ENCODE measurements at places on chromosomes 6 and 20.

DNA sequence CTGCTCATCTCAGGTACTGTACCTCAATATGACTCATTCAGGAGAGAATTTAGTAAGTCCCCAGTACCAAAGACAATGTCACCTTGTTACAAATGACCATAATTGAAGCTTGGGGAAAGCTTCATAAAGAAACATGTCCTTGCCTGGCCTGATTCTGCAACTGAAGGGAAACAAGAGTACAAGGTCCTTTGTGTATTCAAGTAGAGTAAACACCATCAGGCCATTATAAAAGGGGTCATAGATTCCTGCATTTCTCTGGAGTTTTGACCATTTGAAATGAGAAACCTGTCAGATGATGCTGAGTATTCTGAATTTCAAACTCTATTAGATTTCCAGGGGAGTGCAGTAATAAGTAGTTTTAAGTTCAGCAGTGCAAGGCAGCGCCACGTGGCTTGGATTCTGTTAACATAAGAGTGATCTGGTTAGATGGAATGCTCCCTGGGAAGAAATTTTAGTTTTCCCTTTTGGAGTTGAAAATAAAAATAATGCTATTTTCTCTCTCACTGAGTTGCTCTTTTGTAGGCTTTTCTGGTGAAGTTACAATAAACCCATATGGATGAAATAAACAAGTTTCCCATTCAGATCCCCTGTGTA, 1054.3 kb downstream of the EPHA7 start:
- DNase-seq = no peak

GRCh38 chr6:3118353-3119039, at the start of gene BPHL:
BPHL (plus strand) TSS chr6:3118711; CDS start chr6:3118741, 30 bp downstream.
- DNase-seq = peak; percentile 97

- no peak for DNase-seq
Observed at GRCh38 chr6:29797135-29797534, 30.5 kb upstream of the HLA-G start.

GRCh38 chr6:150710236-150710635, 110.6 kb downstream of the PLEKHG1 start:
- no peak for DNase-seq

- no peak for DNase-seq
Observed at GRCh38 chr6:147734151-147734550, 225.7 kb downstream of the SAMD5 start.

DNA sequence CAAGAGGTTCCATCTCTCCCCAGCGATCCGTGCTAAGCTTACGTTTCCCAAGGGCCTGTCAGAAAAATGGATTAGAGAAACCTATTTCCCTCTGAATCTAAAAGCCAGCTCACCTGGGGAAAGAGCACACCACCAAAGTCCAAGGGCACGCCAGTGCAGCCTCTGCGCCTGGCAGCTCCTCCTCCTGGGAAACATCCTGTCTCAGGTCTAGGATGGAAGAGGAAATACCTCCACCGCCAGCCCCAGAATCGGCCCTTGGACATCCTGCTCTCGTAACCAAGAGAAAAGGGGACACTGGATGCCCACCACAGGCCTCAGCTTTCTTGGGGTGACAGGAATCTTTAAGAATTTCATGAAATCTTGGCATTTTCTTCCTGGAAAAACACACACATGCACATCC, 18.7 kb downstream of the RAMACL start:
- DNase-seq = no peak

GRCh38 chr6:113120582-113121285, 736.4 kb upstream of the MARCKS start:
- DNase-seq = no peak

DNA sequence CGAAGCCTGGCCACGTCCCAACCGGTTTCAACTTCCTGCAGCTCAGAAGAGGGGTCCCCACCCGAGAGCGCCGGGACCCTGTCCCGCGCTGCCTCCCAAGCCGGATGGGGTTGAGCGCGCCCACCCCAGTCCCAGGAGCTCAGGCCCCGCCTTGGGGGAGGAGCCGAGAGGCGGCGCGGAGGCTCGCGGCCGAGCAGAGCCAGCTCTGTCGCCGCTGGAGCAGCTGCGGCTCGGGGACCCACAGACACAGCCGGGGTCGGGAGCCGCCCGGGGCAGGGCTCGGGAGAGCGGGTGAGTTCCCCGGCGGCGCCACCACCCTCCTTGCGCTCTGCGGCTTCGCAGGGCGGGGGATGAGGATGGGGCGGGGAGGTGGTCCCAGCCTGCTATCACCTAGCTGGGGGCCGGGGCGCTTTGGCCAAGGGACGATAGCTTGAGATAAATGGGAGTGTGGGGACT, at the start of gene PPP1R16B:
Gene PPP1R16B (plus strand): TSS at position 196 of the 456 bp plus-strand sequence. CDS start 30,229 bp downstream, outside the sequence.
- DNase-seq = peak; percentile 42

GRCh38 chr6:5786969-5787720, 219.6 kb downstream of the NRN1 start:
- no peak for DNase-seq

DNA sequence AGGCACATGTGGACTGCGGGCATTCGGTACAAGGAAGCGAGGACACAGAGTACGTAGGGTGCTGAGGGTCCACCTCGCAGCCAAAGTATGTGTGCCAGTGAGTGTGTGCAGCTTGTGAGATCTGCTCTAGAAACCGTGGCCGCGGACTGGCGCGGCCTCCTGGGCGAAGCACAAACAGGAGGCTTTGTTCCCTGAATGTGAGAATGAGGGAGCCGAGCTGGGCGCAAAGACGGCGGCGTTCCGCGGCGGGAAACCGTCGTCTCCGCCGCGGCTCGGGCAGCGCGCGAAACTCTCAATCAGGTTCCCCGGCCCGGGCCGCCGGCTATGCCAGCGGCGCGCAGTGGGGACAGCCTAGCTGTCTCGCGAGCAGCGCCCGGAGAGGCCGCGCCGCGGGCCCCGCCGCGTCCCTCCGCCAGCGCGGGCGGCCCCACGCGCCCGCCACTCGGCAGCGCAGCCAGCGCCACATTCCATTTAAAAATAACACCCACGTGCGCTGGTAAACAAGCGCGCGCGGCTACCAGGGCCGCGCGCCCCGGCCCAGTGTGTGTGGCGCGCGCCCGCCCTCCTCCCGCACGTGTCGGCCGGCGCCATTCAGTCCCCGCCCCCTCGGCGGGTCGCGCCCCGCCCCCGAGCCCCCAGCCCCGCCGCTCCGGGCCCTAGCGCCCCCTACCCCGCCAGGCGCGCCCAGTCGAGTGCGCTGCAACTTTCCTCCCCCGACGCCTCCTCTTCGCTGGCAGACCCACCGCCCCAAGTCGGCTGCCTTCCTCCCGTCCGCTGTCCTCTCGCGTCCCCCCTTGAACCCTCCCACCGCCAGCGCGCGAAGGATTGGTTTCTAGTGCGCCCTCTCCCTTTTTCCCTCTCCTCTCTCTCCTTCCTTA, 3.0 kb upstream of the FOXO3 start:
- peak; percentile 57 for DNase-seq

DNA sequence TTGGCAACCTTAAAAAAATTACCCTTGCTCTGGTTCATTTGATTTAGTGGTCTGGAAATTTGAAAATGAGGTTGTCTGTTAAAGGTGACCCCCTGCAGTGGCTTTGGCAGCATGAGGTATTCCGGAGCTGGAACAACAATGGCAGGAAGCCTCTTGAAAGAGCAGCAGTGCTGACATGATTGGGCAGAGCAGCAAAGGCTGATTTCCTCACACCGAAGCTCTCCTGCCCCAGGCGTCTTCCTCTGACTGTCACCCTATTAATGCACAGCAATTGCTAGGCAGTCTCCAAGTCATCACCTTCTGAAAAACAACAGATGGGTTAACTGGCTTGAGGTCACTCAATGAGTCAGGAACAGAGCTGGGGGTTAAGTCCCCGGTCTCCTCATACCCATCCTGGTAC, 241.8 kb upstream of the MMS22L start:
- no peak for DNase-seq

DNA sequence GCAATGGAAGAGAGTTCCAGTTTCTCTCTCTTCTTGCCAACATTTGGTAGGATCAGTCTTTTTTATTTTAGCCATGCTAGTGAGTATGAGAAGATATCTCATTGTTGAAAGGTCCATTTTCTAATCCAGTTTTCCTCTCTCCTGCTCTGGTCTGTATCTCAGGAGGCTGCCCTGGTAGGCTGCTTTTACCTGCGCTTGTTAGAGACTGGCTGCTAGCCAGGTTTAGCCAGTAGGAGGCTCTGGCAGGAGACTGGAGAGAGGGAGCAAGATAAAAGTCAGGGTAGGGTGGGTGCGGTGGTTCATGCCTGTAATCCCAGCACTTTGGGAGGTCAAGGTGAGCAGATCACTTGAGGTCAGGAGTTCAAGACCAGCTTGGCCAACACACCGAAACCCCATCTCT, 68.6 kb upstream of the FOXP4 start:
- DNase-seq = no peak

DNA sequence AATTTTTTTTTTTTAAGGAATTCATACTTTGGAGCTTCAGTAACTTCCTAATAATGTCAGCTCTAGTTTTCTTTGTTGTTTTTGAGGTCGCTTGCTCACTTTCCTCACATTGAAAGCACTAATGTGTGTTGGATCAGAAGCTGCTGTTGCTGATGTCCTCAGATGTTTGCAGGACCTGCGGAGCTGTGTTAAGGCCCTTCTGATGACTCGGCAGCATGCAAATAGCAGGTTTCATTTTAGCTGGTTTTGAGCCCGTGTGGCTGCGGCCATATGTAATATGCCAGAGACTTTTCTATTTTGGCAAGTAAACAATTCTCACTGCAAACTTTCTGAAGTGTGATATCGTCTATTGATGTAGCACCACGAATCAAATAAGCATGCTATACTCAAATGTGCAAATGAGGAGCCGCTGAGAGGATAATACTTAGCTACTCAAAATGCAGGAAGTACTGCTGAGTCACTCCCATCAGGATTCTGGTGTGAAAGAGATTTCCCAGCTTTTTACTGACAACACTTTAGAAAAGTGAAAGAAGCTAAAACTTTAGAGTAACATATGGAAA, 187.8 kb downstream of the SASH1 start:
- no peak for DNase-seq

GRCh38 chr6:13372688-13373487, 44.6 kb upstream of the TBC1D7 start:
- no peak for DNase-seq

GRCh38 chr6:57135885-57136284, 36.2 kb upstream of the BAG2 start:
- no peak for DNase-seq

GRCh38 chr6:119484598-119484997, 135.0 kb upstream of the MAN1A1 start:
- DNase-seq = no peak

DNA sequence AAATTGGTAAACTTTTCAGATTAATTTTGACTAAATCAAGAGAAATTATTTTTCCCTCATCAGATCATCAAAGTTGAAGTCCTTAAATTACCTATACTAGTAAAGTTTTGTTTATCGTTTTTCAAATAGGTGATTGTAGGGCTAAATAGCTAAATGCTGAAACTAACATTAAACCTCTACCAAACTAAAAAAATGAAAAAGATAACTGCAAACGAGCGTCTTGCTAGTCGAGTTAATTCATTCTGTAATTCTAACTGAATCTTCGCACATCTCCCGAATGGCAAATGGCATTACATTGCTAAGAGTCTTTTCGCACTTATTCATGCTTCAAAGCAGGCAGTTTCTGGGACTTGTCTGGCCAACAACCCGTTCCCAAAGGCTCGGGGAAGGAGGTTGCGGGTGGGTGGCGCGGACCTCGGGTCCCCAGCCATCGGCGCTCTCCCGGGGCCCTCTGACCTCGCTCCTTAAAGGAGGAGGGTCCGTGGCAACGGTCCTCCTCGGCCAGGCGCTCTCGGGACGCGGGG, 43.8 kb downstream of the POPDC3 start:
- DNase-seq = no peak

- no peak for DNase-seq
Observed at GRCh38 chr6:47016261-47016660, 25.9 kb downstream of the ADGRF1 start.

- no peak for DNase-seq
Observed at GRCh38 chr6:71222671-71223070, 65.9 kb upstream of the OGFRL1 start.

DNA sequence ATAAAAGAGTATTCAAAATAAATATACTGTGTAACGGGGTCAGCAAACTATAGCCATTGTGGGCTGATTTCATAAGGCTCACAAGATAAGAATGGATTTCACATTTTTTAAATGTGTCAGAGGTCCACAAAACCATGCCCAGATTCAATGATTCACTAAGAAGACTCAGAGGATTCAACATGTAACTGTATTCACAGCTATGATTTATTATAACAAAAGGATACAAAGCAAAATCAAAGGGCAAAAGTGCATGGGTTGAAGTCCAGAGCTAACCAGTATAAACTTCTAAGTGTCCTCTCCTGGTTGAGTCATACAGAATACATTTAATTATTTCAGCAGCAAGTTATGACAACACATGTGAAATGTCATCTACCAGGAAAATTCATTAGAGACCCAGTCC, 49.2 kb downstream of the TBC1D32 start:
- DNase-seq = no peak
